ENCODE measurements at places on chromosomes 5 and 9.

DNA sequence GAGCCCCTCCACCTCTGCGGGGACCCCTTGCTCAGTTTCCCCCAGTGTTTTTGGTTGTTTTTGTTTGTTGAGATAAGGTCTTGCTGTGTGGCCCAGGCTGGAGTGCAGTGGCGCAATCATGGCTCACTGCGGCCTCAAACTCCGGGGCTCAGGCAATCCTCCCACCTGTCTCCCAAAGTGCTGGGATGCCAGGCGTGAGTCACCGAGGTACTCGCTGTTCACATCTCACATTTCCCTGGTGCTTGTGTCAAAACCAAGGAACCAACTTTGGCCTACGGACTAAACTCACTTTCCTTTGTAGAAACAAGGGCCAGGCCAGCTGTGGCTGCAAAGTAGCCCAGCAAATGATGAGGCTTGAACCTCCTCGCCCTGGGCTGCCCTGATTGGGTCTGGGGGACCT, 9.7 kb upstream of the AJM1 start:
- DNase-seq = no peak

- no peak for DNase-seq
These were observed 500.2 kb upstream of the ADAMTS16 start for GRCh38 chr5:4639946-4640345.

DNA sequence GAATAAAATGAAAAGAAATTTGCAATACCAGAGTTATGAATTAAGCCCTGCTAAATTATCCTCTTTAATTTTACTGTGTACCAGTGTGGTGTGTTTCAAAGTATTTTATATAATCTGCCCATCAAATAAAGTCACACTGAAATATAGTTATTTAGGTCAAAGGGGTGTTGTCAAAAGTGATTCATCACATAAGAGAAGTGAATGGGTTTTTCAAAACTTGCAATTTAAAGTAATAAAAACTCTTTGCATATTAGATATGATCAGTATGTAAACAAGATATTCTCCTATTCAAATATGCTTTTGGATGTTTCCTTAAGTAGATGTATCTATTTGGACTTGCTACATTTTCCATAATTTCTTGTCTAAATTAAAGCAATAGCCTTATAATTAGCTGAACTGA, 1183.0 kb upstream of the CDH18 start:
- no peak for DNase-seq

GRCh38 chr9:36101916-36102741, 34.4 kb upstream of the GLIPR2 start:
- peak; percentile 85 for DNase-seq

DNA sequence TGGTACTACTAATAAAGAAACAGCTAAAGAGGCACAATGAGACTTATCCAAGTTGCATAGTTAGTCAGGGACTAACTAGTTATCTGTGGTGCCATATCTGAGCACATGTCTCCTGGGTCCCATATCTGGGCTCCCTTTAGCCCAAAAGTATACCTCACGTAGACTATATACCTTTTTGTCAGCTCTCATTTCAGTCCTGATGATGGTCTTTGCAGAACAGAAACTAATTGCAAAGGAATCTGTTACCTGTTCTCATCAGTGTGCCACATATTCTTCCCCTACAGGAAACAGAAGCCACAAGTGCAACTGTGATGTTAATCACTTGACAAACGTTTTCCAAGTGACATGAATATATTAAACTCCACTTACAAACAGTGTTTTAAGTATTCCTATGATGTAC, 395.2 kb downstream of the KIAA0825 start:
- no peak for DNase-seq

GRCh38 chr5:10602031-10602806, 38.3 kb downstream of the ANKRD33B start:
- DNase-seq = no peak

DNA sequence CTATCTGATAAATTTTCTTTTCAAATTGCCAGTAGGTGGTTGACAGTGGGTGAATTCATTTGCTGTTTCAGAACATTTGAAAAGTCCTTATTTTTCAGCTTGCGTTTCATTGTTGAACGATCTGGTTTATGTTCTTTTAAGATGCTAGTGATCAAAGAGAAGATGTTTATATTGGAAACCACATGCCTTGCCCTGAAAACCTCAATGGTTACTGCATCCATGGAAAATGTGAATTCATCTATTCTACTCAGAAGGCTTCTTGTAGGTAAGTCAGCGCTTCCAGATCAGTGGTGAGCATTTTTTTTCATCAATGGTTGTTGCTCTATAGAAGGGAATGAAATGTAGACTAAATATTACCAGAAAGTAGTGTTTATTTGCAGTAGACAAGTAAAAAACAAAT, 16.6 kb upstream of the CAVIN4 start:
- DNase-seq = no peak

GRCh38 chr5:60521376-60522291, 178.3 kb downstream of the DEPDC1B start:
- no peak for DNase-seq

GRCh38 chr5:131984956-131985665, 26.3 kb downstream of the ACSL6 start:
- DNase-seq = no peak

DNA sequence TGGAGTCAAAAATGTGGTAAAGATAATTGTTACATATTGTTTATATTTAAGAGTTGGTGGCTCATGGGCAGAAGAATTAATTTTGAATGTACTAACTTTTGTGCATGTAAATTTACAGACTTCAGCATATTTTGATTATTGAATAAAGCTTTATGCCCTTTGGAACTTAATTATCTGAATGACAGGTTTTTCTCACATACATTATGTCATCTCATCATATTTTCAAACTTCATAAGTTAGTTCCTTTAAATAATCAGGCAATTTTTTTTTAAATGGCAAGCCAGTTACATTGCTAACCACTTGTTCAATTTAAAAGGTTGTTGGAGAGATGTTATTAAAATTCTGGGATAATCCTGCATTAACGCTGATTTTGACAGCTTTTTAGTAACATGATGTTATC, 184.6 kb upstream of the EDIL3 start:
- no peak for DNase-seq

- DNase-seq = peak; percentile 84
These were observed 31.4 kb upstream of the EGFL7 start for GRCh38 chr9:136631038-136632000.

- DNase-seq = no peak
These were observed 1849.5 kb upstream of the ACO1 start for GRCh38 chr9:30534896-30535295.

DNA sequence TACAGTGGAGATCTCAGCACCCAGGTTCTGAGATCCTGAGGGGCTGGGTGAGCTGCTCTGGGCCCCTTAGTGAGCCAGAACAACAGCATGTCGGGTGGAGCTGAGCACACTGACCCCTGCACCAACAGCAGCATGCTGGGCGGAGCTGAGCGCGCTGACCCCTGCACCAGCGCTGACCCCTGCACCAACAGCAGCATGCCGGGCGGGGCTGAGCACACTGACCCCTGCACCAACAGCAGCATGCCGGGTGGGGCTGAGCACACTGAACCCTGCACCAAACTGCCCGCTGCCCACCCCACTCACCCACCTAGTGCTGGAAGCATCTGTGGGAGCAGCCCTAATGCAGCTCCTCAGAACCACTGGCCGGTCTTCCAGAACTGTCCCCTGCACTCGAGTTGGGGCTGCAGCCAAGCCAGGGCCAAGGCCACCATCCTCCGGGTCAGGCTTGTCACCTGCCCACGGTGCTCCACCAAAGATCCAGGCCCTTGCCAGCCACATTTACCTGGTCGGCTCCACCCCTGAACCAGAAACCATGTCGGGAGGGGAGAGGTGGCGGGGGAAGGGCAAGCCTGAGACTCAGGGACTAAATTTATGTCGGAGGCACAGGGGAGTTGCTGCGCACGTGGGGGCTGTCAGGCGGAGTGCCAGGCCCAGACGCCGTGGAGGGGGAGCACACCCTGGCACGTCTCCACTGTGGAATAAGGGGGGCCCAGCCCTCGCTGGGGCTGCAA, 80.3 kb downstream of the ADAMTS2 start:
- DNase-seq = no peak

- DNase-seq = no peak
These were observed 260.6 kb downstream of the DENND1A start for GRCh38 chr9:123669346-123669745.

DNA sequence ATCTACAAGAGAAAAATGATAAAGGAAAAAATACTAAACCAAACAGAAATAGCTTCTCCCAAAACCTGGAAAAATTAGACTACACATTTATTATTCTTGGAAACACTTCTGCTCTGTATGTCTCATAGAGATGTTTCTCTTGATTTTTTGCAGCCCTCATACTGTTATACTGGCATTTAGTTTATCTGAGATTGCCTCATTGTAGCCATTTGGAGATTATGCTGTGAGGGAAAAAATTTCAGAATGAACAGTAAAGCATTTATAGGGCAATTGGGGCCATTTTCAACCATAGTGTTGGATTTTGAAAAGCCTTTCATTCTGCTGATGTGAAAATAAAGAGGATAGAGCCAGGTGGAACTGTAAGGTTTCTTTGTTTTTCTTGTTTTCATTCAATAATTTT, 441.8 kb upstream of the RIOK2 start:
- no peak for DNase-seq

DNA sequence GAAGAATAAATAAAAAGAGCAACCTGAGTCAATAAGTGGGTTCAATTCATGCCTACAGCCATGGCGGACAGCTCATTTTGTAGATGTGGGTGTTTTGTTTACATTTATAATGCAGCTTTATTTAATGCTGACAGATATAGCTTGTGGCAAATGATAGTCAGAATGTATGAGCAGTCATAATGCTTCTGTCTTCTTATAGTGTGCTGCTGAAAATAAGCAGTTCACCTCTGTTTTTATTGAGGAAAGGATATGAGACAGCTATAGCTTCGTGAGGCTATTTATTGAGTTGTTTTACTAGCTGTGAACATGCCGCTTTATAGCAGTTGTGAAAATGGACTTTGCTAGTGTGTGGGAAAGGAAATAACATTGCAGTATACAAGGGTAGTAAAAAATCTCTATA, 147.4 kb downstream of the PBX3 start:
- DNase-seq = no peak

DNA sequence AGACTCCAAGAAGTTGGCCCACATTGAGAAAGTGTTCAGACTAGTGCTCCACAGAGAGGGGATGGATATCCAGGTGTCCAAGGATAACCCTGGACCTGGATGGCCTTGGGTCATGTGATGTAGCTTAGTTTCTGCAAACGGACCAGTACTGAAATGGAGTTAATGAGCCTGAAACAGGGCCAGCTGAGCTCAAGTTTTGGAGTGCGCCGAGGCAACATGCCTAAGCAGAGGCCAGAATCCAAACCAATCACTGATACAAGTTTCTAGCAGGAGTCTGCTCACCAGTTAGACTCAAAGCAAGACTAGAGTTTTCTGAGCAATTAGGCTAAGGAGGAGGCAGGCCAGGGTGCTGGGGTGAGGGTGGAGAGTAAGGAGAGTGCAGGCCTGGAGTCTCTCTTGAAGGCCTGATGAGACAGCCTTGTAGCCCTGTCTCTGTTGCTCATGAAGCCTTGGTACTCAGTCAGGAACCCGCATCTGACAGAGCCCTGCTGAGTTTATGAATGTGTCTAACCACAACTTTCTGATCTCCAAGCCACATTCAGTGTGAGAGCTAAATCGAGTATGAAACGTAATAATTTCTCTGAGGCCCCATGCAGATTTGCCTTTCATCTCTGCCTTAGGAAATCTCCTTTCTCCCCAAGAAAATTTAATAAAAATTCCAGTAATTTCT, 68.9 kb upstream of the EQTN start:
- peak; percentile 7 for DNase-seq

- peak; percentile 27 for DNase-seq
These were observed 430.1 kb upstream of the MEF2C start for GRCh38 chr5:89313044-89313443.

DNA sequence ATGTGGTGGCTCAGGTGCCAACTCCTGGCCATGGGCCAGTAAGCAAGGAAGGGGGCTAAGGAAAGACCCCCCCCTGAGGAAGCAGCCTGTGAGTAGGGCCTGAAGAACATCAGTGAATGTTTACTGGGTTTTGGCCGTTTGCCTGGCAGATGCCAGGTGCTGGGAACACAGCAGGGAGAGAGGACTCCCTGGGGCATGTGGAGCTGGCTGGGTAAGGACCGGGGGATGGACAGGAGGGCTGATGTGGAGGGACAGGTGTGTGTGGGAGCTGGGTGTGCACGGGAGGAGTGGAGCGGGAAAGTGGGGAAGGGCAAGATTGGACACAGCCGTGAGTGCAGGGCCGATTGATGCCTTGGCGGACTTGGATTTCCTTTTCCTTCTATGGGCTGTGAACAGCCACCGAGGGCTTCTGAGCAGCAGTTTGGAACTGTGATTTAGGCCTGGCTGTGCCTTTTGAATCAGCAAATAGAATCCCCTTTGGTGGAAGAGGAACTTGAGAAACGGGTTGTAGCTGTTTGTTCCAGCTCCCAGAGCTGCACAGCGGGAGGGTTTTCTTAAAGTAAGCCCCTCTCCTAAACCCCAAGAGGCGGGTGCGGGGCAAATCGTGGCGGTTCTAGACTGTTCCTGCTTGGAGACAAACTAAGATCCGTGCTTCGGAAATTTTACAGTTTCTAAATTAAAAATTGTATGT, 3.1 kb downstream of the HMCN2 start:
- no peak for DNase-seq

DNA sequence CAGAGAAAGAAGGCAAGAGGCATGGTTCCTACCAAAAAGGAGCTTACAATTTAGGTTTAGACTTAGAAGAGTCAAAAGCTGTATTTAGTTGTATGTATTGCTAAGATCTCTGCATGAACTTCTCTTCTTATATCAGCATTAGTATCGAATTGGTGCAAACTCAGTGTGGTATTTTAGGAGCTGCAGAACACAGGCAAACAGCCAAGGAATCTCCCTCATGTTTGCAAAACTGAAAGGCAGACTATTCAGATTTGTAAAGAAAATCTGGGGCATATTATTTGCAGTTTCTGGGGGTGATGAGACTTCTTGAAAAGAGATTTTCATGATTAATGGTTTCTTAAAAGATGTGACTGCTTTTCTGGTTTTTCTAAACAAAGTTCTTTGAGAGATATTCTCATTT, 252.7 kb downstream of the CEMIP2 start:
- DNase-seq = no peak

GRCh38 chr9:75184471-75184870, 96.2 kb downstream of the OSTF1 start:
- DNase-seq = no peak

GRCh38 chr9:96621618-96622017, 2.0 kb upstream of the CDC14B start:
- no peak for DNase-seq

- DNase-seq = no peak
These were observed 22.0 kb downstream of the CHD1 start for GRCh38 chr5:98906756-98907355.

DNA sequence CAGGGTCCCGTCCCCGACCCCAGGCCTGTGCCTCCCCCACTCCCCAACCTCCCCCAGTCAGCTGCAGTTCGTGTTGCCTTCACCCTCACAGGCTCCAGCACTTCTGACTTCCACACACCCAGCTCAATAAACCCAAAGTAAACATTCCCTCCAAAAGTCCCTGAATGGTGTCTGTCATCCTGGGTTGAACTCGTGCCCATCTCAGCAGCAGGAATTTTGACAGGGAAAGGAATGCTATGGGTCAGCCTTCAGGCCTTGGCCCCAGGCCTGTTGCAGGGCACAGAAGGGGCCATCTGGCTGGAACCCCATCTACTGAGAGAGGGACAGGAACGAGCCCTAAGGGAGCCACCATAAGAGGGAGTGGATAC, 29.6 kb upstream of the CNOT6 start:
- no peak for DNase-seq

GRCh38 chr5:135481387-135481786, 29.2 kb upstream of the TIFAB start:
- DNase-seq = no peak
